ENCODE measurements at places on chromosomes 16 and 17.

- no peak for DNase-seq
These were observed 110.3 kb downstream of the BANP start for GRCh38 chr16:88061346-88062110.

DNA sequence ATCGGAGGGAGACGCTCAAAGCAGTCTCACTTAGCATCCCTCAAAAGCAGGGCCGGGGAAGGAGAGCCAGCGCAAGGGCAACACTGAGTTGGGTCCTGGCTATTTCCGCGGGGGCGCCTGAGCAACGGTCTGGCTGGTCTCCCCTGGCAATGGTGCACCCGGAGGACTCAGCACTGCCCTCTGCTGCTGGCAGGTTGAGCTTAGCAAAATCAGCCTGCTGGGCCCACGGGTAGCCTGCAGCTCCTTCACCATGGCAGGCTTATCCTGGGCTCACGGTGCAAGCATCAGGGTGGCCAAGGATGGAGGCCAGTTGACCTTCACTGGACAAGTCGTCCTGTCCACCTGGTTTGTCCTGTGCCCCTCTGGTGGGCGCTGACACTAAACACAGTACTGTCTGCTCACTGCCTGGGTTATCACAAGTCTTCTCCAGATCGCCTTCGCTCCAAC is 14.4 kb upstream of the ALDH3A1 start:
- DNase-seq = peak; percentile 71

- DNase-seq = no peak
These were observed 18.9 kb upstream of the TBX21 start for GRCh38 chr17:47713980-47714700.

DNA sequence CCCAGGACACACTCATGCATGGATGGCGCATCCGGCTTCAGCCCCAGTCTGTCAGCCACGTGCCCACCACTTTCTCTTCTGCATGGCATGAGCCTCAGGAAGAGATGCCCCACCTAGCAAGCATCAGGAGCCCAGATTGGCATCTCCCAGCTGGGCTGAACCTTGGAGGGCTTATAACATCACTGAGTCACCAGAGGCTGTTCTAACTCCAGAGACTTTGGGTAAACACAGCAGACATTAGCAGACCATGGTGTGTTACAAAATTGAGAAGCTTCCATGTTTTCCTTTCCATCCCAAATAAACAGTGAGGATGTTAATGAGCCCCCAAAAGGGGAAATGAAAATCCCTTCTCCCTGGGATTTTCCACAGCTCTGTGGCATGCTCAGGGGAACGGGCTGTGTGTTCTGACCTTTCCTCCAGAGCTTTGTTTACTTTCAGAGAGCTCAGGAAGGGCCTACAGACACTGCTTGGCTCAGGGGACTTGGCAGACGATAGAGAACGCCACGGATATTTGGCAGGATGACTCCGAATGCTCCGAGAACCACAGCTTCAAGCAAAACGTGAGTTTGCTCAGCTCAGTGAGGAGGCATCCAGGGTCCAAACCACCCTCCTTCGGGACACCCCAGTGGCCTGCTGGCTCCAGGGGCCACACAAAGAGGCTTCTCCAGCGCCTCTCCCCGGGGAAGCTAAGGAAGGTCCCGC is 16.5 kb downstream of the GLP2R start:
- peak; percentile 82 for DNase-seq

- peak; percentile 34 for DNase-seq
These were observed 2.0 kb downstream of the HOXB8 start for GRCh38 chr17:48612854-48613691.

- no peak for DNase-seq
These were observed 1049.4 kb upstream of the EEF2KMT start for GRCh38 chr16:6146874-6147425.

- no peak for DNase-seq
These were observed 26.1 kb downstream of the METTL16 start for GRCh38 chr17:2485543-2485942.

DNA sequence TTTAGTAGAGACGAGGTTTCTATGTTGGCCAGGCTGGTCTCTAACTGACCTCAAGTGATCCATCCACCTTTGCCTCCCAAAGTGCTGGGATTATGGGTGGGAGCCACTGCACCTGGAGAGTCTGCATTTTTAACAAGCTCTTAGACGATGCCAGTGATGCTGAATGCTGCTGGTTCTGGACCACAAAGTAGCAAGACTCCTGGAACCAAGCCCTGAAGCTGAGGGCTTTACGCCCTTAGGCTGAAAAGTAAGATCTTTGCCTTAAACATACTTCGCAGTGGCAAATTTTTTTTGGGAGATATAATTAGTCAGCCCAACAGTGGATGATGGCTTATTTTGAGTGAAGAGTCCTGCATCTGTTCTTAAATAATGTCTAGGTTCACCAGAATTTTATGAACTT is 14.0 kb downstream of the METTL9 start:
- DNase-seq = no peak

GRCh38 chr17:21005367-21005766 is 37.4 kb downstream of the USP22 start:
- DNase-seq = no peak

DNA sequence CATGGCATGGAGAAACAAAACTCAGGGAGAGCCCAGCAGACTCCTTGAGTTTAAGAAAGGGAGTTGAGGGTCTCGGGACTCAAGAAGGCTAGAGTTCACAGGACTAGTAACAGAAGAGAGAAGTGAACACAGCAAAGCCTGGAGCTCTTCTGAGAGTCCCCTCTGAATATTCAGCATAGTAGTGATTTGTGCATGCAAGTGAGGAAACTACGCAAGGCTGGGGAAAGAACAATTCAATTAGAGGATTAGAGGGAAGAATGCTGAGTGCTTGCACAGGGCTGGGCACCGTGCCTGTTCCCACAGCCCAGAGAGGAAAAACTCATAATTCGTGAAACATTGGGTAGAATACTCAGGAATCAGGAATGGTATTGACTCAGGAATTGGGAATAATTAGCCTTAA is 540.0 kb upstream of the SALL1 start:
- no peak for DNase-seq

GRCh38 chr17:49386373-49386772 is 24.3 kb upstream of the ZNF652 start:
- no peak for DNase-seq

DNA sequence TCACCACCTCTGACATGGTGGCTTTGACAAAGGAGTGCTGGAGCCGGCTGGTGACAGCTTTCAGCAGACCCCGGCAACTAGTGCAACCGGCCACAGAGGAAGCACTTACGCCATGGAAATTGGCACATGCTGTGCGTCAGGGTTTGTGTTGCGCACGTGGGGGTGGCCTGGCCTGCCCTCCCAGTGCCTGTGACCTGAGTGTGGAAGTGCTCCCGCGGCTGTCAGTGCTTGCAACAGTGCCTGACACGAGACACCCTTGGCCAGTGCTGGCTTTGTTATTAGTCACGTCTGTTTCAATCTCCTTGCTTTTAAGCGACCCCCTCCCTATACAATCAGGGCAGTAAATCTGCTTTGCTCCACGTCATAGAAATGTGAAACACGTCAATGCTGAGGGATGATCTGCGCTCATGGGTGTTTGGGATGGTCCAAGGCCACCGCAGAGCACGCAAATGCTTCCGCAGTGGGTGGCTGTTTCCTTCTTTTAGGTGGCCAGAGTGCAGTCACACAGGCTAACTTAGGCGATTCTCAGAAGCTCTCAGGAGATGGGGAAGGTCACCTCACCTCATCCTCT is 64.3 kb downstream of the PGS1 start:
- DNase-seq = no peak

DNA sequence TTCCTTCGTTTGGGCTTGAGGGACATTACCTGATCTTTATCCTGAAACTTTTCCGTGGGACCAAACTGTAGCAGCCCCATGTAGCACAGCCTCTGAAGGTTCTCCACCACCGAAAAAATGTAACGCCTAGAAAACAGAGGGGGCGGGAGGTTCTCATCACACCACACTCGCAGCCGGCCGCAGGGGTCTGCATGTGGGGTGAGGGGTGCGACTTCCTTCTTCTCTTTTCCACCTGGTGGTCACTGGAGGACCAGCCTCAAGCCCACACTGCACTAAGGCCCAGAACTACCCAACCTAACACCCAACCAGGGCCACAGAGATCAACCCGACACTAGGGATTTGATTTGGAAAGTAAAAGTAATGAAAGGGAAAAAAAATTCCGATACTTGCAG is 57.1 kb downstream of the GTF3C1 start:
- DNase-seq = no peak

- DNase-seq = no peak
These were observed 49.3 kb upstream of the CDR2 start for GRCh38 chr16:22423716-22424115.

GRCh38 chr16:88856122-88856827 is 472 bp downstream of the GALNS start:
- DNase-seq = no peak

- DNase-seq = peak; percentile 22
These were observed 107.0 kb downstream of the PLCG2 start for GRCh38 chr16:81885976-81886586.

DNA sequence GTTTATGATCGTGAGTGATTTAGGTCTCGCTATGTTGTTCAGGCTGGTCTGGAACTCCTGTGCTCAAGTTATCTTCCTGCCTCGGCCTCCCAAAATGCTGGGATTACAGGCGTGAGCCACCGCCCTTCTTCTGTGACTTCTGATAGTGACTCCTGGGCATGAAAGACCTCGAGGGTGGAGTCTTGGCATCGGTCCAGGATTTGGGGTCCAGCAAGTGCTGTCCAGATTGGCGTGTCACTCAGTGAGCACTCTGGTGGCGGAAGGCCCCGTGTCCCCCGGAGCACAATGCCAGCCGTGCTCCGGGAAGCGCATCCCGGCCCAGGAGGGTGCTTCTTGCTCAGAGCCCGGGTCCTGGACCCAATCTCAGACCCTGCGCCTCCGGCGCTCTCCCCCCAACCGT is 6.8 kb downstream of the OR1F1 start:
- no peak for DNase-seq

DNA sequence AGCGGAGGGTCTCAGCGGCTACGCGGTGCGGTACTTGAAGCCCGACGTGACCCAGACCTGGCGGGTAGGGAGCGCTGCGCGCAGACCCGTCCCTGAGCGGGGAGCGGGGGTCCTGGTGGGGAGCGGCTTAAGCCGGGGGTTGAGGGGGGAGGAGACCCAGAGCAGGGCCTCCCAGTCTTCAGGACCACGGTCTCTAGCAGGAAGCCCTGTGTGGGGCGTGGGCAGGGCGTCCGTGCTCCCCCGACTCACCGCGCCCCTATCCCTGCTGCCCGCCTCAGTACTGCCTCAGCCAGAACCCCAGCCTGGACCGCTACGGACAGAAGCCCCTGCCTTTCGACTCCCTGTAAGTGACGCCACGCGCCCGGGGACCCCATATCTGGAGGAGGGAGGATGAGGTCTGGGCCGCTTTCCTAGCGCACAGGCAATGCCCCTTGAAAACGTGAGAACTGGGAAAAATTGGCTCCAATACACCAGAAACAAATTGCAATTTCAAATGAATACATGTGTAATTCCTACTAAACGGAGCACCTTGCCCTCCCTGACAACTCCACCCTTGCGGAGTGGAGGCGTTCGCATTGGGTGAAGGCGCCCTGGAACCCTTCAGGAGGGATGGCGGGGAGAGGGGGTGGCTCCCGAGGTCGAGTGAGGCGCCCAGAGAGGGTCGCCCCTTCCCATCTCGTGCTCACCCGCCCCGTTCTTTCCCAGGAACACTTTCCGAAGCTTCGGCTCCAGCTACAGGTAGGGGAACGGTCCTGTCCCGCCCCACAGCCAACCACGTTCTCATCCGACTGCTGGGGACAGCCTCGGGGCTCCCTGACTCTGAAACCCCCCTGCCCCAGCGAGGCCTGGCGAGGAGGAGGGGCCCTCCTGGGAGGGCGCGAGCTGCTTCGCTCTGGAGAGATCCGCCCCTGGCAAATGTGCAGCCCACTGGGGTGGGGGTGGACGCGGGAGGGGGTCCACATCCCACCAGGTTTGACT is 14.6 kb upstream of the CNGB1 start:
- DNase-seq = no peak

- DNase-seq = no peak
These were observed 903.1 kb upstream of the SOX9 start for GRCh38 chr17:71217769-71218168.

GRCh38 chr16:49483251-49483650 is 109.6 kb downstream of the C16orf78 start:
- DNase-seq = no peak

DNA sequence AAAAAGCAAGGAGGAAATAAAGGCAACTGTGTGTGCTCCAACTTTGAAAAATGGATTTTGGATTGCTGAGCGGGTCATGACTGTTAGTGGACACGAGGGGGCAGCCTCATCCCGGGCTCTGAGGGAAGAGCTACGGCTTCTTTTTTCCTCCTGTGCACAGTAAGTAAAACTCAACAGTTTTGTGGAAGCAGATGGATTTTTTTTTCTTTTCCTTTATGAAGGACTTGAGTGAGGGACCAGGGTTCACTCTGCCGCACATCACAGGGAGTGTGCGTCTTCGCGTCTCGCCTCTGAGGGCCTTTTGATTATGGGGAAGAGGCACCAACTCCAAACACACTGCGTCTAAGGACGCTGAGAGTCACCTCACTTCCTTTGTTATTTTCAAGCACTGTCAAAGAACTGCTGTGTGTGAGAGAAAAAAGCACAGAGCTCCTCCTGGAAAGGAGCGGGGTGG is 80.3 kb upstream of the GOT2 start:
- peak; percentile 50 for DNase-seq

GRCh38 chr16:51987519-51987918 is 559.4 kb downstream of the TOX3 start:
- no peak for DNase-seq

GRCh38 chr16:8087597-8088289 is 502.6 kb downstream of the TMEM114 start:
- DNase-seq = no peak

DNA sequence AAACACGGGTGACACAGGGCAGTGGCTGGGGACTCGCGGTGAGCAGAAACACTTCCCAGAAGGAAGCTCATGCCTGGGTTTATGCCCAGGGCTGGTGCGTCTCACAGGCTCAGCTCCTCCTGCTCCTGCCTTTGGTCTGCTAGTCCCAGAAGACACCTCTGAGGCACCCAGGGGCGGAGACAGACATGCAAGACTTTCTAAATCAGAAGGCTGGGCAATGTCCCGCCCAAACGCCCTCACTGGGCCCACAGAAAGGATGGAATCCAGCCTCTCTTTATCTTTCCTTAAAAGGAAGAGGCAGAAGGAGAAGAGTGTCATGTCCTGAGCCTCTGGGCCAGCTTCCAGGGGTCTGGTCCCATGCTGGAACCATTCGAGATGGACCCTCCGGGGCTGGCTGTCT is 197.7 kb upstream of the RPL38 start:
- no peak for DNase-seq

DNA sequence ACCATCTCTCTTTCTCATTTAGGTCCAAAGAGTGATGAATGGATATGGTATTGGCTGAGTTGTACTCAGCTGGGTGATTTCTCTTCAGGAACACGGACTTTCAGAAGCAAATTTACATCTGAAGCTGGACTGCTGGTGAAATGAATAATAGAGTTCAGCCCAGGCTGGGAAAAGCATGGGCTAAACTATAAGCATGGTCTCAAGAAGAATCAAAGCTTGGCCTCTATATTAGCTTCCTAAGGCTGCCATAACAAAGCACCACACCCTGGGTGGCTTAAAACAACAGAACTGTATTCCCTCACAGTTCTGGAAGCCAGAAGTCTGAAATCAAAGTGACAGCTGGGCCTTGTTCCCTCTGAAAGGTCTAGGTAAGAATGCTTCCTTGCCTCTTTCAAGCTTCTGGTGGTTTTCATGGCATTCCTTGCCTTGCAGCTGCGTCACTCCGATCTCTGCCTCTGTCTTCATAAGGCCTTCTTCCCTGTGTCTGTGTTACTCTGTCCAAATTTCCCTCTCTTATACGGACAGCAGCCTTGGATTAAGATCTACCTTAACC is 89.8 kb upstream of the CES5A start:
- no peak for DNase-seq
